Amniotic stem cell (primary cell): ENCODE measurements at places on chromosomes 12 and 14.

GRCh38 chr12:89345830-89346740 is 6.2 kb downstream of the DUSP6 start:
- DNase-seq = no peak

DNA sequence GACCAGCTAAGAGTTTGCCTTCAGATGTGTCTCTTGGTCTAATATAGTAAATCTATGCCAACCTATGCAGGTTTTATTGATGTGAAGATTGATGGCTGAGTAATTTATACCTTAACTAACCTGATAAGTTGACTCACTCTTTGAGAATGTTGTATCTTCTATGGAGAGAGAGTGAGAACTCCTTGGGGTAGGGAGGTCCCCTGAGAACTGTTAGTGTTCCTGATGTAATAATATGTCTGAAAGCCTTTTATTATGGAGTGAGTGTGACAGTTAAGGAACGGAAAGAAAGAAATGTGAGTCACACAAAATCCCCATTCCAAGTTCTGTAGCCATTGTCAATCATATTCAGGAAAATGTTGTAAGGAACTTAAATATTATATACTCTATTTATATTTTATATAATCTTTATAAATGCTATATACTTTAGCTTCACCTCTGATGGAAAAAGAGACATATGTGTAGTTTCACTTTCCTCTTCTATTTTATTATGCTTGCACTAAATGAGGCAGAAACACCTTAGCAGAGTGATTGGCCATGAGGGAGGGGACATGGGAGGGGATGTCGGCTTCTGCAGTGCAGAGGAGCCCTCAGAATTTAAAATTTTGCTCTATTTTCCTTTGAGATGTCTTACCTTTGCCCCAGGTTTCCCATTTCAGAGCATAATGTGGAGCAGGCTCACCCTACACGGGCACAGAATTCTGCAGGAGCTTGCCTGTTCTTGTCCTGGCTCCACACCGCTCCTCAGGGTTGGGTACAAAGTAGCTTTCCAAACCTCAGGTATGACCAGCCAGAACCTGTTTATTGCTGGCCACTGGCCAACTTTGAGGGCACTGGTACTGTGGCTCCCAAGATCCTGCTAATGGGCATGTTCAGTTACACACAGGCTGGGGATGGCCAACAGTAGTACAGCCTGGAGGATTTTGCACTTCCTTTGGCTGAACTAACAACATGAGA is 57.7 kb downstream of the ARF6 start:
- no peak for DNase-seq

DNA sequence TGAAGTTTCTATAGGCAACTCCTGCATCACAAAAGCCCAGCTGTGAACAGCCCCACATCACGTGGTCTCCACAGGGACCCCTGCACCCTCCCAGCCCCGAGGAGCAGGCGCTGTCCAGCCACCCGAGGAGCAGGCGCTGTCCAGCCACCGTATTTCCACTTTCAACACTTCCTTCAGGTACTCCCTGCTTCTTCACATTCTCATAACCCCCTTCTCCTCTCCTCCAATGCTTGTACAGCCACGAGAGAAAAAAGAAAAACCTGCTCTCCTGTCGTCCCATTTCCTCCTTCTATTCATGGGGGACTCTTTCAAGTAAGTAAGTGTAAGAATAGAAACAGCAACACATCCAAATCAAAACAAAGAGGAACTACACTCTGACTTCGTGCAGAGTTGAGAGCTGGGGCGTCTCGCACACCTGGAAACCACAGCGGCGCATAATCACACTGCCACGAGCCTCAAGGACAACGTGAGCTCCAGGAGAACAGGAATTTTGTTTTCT is 11.9 kb downstream of the CDC42BPB start:
- DNase-seq = no peak

DNA sequence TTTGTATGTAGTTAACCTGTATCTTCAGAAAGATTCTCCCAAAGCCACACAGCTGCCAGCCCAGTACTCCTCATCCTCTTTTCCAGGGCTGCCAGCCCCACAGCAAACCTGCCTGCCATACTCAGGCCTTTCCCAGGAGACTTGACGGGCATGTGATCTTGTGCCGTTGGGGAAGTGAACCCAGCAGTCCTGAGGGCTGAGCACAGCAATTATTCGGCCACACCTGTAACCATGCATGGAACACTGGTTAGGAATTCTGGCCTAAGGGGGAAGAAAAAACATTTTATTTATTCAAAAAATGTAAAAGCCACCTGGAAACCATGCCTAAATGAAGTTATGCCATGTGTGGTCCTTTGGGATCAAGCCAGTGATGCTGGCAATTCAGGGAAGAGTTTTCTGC is 145.3 kb downstream of the GRIN2B start:
- DNase-seq = no peak

DNA sequence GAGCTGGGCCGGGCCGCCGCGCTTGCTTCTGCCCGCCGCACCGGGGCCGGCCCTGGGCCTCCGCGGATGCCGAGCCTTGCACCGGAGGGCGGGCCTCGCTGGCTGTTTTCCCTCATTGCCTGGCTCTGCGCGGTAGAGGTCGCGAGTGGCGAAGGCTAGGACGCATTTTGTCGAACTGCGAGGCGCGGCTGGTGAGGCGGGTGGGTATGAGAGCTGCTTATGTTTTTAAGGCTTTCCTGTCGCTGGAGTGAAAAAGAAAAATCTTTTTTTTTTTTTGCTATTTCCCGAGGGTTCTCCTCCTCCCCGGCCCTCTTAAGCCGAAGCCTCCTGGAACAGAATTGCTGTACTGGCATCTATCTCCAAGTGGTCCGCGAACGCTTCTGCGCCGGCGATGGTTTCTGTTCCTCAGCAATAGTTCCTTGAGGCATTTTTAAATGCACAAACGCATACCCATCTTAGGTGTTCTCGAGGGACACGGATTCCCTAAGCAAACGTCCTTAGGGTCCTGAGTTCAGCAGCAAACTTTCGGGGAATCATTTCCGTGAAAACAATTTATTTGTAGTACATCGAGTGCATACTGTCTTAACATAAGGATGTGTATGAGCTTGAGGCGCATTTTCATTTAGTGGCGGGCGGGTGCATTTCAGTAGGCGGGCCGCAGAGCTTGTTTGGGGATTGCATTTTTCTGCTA is 631 bp downstream of the RESF1 start:
- peak; percentile 34 for DNase-seq

DNA sequence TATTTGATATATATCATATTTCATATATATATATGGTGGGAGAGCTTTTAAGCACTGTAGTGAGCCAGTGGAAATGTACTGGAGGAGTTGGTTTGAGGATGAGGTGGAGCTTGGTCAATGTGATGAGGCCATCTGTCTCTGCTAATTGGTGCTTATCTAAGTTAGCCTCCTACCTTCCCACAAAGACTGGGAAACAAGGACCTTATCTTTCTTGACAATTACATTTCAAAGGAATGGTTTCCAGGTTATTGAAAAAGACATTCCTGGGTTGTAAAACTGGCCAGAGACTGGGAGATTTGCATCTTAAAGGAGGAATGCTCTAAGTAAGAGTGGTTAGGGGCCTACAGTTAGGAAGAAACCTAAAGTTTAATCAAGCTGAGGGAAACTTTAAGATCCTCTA is 212.8 kb upstream of the SYT1 start:
- DNase-seq = no peak

DNA sequence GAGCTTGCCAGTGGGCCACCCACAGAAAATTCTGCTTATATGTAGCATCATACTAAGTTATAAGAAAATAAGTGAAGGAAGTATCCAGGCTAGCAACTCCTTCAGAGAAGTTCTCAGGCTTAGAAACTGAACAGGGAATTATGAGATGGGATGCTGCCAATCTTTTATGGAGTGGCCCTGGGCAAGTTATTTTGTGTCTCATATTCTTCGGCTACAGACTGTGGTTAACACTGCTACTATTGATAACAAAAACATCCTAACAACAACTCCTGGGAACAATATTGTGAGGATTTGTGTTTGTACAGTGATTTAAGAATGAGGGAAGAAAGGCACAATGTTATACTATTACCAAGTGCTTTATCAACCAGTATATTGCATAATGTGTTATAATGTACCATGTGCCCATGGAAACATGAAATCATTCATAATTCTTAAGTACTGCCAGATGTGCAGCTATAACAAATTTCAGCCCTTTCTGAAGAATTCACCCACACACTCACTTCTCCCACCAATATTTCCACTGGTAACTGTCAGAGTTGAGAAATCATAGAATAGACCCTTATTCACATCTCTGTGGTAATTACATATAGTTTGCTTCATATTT is 113.3 kb upstream of the SOX5 start:
- no peak for DNase-seq

- no peak for DNase-seq
Observed at GRCh38 chr12:67649261-67649569, 670 bp downstream of the DYRK2 start.

DNA sequence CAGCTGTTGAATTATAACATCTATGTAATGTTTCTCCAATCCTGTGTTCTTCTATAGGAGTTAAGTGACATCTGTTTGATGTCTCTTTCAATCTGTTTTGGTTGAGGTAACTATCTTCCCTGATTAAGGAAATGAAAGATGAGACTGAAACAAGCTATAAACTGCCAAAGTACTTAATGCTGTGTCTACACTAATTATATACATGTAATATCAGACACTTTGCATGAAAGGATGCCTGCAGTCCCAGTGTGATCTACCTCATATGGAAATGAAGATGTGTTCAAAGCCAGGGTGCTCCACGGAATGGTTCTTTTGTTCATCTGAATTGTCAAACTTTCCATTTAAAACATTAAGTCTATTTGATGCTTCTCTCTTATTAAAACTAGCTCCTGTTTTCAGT is 958.3 kb downstream of the GALC start:
- DNase-seq = no peak

DNA sequence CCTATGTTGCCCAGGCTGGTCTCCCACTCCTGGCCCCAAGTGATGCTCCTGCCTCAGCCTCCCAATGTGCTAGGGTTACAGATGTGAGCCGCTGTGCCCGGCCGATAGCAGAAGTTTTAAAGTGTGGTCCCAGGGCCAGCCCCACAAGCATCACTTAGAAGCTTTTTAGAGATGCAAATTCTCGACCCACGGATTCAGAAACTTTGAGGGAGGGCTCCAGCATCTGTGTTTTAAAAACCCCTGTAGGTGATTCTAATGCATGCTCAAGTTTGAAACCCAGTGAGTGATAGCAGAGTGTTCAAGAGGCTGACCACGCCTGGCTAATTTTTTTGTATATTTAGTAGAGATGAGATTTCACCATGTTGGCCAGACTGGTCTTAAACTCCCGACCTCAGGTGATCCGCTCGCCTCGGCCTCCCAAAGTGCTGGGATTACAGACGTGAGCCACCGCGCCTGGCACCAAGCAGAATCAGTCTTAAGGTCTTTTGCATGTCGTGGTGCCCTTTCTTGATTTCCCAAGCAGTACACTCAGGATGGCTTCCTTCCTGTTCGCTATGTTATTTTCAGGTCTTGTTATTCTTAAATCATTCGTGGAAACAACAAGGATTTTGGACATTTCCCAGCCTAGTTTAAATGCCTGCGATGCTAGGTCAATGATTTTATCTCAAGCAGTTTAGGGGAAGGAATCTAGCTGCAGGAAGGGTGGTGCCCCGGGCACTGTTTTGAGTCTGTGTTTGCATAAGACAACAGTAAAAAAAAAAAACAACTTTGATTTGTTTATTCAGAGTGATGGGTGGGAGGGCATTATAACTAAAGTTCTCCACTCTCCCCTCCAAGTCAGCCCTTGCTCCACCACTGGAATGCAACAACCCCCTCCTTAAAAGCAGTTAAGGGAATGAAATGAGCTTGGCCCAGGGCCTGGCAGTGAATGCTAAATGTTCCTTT is 9.2 kb upstream of the RILPL2 start:
- DNase-seq = peak; percentile 62

GRCh38 chr12:124195567-124195942 is 99.3 kb upstream of the RFLNA start:
- no peak for DNase-seq

- no peak for DNase-seq
Observed at GRCh38 chr12:132474237-132474741, 15.7 kb upstream of the FBRSL1 start.

- DNase-seq = no peak
Observed at GRCh38 chr12:43852744-43853143, 16.9 kb downstream of the TMEM117 start.

GRCh38 chr12:99455350-99456035 is 192.1 kb upstream of the GARIN6 start:
- DNase-seq = peak; percentile 86

- no peak for DNase-seq
Observed at GRCh38 chr14:62718629-62719028, 326.6 kb downstream of the KCNH5 start.
